ENCODE measurements at places on chromosomes 16 and 17.

DNA sequence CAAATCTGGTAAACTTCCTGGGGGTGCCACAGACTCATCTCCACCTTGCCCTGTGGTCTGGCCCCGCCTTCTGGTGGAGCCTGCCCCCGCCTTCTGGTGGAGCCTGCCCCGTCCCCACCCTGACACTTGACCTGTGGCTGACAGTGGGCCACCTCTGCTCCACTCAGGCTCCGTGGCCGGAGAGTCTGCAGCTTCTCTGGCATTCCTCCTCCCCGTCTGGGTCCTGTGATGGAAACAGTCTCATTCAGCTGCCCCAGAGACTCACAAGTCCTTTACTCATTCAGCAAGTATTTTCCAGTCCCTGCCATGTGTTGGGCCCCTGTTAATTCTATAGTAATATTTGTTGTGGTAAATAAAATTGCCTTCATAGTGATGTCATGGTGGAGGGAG lies 21.0 kb upstream of the G6PC1 start:
- DNase-seq: no peak

DNA sequence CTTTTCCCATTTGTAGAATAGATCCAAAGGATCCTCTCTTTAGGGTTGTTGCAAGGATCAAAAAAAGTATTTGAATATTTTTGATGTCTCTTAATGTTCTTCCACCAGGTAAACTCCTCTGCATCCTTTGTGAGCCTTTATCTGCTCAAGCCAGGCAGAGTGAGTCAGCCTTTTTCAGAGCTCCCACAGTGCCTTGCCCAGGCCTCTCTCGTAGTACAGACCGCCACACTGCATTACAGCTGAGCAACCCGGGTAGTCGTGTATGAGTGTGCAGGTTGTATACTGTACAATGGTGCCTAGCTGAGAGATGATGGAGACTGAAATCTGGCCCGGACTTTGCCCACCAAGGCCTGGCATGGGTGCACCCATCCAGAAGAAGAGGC lies 20.9 kb downstream of the RHBDL3 start:
- DNase-seq: no peak

DNA sequence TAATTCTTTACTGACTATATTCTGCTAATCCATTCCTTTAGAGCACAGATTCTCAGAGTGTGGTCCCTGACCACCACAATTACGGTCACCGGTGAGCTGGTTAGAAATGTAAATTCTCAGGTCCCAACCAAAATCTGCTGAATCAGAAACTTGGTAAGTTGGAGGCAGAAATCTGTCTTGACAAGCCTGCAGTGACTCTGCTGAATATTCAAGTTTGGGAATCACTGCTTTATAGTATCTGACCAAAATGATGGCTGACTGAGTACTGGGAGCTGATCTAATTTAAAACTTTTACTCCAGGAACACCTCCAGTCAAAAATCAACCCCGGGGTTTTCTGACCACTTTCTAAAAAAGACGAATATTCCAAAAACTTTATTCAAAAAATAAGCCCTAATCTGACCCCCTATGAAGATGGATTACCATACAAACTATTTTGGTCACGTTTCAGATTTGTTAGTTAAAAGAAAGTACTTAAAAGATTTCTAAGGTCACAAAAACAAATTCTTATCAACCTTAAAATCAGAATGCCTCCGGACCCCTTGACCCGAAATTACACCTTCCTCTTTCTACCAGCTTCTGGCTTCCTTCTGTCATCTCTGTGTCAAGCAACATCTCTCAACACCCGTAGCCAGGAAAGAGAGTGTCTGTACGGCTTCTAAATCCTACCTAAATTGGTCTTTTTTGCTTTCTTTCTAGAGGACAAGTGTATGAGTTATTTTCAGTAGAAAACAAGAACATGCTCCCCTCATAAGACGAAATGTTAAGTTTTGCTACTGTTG lies 38.6 kb downstream of the CREBBP start:
- no peak for DNase-seq

GRCh38 chr16:53484542-53484941 lies 18.5 kb downstream of the AKTIP start:
- DNase-seq: no peak

DNA sequence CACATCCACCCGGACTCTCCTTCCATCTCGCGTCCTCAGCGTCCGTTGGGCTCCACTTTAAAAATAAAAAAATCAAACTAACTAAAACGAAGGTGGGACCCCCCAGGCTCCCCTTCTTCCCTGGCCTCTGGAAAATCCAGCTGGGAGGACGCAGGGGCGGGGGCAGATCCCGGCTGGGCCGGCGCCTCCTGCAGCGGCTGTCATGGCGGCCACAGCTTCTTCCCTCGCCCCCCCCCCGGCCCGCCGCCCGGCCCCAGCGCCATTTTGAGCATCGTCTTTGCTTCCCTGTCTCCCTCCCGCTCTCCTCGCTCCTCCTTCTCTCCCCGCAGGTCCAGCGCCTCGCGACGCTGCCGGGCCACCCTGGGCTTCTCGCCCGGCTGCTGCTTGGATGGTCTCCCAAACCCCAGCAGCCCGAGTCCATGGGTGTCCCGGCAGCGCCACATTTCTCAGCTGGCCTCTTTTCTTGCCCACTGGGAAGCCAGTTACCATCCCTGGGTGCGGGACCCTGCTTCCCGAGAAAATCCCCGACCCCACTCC lies 3.3 kb downstream of the HOXB2 start:
- no peak for DNase-seq

- peak; percentile 92 for DNase-seq
Observed at GRCh38 chr17:44307387-44308186, 814 bp upstream of the RUNDC3A start.

- no peak for DNase-seq
Observed at GRCh38 chr16:22642416-22643088, 131.9 kb downstream of the NPIPB5 start.

DNA sequence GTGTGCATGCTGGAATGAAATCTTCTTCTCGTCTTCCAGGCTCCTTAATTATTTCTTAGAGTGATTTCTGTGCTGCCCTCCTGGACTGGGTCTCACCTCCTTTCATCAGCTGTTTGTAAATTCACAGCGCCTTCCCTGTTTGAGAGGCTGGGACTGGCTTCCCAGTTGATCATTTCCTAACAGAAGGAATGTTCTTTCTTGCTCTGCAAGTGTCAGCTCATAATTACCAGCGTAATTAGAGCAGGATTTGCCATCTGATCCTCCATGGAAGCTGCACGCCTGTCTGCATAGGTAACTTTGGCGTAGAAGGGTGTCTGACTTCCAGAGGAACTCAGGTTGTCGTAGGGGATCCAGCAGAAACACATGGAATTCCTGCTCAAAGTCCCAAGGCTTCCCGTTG lies 375.0 kb upstream of the EEF2KMT start:
- no peak for DNase-seq

- no peak for DNase-seq
Observed at GRCh38 chr17:1834380-1835149, 4.8 kb downstream of the RPA1 start.

DNA sequence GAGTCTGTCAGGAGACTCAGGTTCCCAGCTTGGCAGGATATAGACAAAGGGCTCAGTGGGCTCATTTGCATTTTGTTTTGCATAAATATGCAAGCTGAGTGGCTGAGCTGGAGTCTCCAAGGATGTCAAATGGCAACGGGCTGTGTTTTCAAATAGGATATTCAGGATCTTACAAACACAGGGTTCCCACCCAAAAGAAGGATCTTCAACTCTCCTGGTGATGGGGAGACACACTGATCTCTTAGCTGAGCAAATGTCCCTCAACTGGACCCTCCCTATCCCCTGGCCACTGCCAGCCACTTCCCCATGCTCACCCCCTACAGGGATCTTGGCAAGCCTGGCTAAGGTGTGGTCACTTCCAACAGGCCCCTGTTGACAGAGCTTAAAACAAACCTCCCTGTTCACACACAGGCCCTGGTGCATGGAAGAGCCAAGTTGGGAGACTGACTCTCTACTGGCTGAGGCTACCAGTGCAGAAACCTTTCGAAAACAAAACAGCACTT lies 61.6 kb downstream of the SOX9 start:
- no peak for DNase-seq

GRCh38 chr16:10521681-10522274 lies 58.6 kb downstream of the EMP2 start:
- DNase-seq: peak; percentile 70

DNA sequence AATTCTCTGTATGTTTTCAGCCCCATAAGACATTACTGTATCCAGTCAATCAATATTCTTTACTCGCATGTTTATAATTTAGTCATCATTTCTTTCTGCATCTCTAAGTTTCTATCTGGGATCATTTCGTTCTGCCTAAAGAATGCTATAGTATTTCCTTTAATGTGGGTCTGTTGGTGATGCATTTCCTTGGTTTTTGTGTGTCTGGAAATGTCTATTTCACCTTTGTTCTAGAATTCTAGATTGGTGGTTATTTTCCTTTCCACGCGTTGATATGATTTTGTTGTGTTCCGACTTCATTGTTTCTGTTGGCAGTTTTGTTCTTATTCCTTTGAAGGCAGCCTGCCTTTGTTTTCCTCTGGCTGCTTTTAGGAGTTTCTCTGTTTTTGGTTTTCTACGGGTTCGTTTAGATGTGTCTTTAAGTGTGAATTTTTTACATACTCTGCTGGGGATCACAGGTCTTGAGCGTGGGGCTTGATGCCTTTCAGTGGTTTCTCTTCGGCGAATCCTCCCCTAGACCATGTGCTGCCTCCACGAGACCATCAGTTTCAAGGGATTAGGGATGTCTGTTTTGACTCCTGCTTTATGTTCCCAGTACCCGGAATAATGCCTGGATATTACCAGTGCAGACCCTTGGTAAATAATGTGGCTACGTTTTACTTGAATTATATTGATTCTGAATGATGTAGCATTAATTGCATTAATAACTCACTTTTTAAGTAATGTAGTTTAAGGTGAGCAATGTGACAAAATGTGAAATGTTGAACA lies 23.5 kb downstream of the POLR3E start:
- DNase-seq: no peak

DNA sequence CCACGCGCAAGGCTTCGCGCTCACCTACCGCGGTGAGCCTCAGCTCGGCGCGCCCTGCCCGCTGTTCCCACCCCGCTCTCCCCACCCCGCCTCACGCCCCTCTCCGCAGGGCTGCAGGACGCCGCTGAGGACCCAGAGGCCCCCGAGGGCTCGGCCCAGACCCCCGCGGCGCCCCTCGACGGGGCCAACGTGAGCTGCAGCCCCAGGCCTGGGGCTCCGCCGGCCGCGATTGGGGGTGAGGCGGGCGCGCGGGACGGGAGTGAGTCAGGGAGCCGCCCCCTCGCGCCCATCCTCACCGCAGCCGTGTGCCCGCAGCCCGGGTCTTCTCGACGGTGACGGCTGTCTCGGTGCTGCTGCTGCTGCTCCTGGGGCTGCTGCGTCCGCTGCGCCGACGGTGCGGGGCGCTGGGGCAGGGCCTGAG lies 1.9 kb upstream of the PAQR4 start:
- no peak for DNase-seq

DNA sequence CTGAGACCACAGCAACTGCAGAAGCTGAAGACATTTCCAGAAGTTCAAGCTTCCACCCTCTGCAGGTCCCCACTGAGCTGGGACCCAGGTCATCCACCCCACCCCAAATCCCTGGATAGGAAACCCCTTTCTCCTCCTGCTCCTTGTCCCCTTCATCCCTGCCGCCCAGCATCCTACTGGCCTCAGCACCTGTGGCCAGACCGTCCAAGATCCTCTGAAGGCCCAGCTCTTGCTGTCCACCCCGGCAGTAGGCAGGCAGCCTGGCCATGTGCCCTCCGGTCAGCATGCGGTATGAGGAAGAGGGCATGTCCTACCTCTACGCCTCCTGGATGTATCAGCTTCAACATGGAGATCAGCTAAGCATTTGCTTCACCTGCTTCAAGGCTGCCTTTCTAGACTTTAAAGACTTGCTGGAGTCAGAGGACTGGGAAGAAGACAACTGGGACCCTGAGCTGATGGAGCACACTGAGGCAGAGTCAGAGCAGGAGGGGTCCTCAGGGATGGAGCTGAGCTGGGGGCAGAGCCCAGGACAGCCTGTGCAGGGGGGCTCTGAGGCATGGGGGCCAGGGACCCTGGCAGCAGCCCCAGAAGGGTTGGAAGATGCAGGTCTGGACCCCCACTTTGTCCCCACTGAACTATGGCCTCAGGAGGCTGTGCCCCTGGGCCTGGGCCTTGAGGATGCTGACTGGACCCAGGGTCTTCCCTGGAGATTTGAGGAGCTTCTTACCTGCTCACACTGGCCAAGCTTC lies 3.0 kb downstream of the TEX19 start:
- no peak for DNase-seq

DNA sequence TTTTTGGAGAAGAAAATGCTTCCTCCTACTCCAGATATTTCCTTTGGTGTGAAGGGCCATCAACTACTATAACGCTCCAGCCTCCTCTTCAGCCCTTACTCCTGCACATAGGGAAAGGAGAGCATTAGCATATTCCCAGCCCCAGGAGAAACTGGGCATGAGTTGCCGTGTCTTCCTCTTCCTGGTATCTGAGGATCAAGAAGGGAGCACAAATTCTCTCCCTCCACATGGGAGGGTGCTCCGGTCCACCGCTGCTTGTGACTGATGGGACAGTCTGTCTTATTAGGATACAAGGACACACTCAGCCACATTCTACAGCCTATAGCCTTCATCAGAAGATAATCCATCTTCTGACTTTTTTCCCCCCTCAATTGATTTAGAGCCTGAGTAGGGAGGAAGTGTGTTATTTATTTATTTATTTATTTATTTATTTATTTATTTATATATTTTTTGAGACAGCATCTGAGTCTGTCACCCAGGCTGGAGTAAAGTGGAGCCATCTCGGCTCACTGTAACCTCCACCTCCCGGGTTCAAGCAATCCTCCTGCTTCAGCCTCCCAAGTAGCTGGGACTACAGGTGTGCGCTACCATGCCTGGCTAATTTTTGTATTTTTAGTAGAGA lies 16.6 kb upstream of the CYB5B start:
- no peak for DNase-seq

Data from BE2C (cell line).